ENCODE measurements at places on chromosomes 11 and 22. TPM values are rescaled to one million over a fixed set of nuclear protein-coding genes. Genes with fewer than 3 reads are reported as not detected.
A peak's percentile ranks its signal among the peaks of the same experiment; 100 is the strongest.

DNA sequence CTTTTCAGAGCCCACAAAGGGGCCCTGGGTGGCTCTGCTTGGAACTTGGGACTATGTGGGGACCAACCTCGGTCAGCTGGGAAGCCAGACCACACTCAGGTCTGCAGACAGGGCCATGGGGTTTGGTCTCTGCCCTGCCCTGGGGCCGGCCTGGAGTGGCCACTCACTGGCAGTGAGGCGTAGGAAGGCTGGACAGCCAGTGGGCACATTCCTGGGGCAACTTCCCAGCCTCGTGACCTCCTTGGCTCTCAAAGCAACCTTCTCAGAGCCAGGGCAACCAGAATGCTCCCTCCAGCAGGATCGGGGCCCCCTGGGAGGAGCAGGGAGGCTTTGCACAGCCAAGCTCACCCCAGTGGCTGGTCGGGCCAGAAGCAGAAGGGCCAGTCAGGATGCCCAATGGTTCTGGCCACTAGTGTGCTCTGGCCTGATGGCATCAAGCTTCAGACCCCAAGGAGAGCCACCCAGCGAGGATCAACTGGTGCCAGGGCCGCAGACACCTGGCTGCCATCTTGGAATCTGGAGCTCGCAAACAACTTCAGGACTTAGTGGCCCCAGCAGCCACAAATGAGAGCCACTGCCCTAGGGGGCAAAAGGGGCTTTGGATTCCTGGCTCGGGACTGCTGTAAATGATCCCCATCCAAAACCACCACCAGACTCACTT, 87.1 kb downstream of the MYEOV start:
- H3K27ac ChIP-seq, result no peak overlapping the region
- no peaks in the 10 kb centered on the region for H3K36me3 ChIP-seq
- H3K4me1 ChIP-seq, result peaks cover 14% of the 10 kb centered on the region
- no peaks in the 10 kb centered on the region for H3K27me3 ChIP-seq
- DNase-seq, result no peak

DNA sequence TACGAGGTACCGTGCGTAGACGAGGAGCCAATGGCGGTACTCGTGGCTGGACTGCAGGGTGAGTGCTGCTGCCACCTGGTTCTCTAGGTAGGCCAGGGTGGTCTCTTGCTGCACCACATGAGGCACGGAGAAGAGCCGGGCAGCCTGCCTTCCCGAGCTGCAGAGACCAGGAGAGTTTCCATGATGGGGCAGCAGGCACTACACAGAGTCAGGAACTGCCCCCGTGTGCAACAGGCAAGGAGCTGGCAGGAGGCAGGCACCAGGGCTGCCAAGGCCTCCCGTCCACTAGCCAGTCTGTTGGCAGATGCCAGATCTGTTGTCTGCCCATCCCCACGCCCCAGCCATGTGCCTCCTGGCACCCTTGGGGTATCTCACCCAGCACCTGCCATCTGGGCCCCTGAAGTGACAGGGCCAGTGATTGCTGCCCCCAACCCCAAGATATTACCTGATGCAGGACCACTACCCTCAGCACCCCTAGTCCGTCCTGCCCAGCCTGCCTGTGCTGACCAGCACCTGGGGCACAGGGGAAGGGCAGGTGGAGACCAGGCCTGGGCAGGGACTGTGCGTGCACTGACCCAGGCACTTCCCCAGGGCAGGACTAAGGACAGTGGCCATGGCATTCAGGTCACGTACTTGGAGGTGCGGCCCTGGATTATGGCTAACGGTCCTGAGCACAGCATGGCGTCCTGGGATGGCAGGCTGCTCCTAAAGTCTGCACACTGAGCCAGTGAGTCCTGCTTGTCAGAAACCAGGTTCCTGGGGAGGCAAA, 62.0 kb upstream of the CLTCL1 start:
- H3K4me3 ChIP-seq, result no peak overlapping the region
- H3K4me1 ChIP-seq, result no peaks in the 10 kb centered on the region
- no peak overlapping the region for H3K27ac ChIP-seq
- no peaks in the 10 kb centered on the region for H3K36me3 ChIP-seq
- H3K27me3 ChIP-seq, result no peaks in the 10 kb centered on the region

The MFRP gene
- total RNA-seq, result not detected

GRCh38 chr11:45392591-45393091, 106.5 kb upstream of the SYT13 start:
- H3K36me3 ChIP-seq, result no peaks in the 10 kb centered on the region
- DNase-seq, result no peak
- no peaks in the 10 kb centered on the region for H3K27me3 ChIP-seq
- no peak overlapping the region for H3K27ac ChIP-seq
- no peaks in the 10 kb centered on the region for H3K4me1 ChIP-seq

- no peaks in the 10 kb centered on the region for H3K36me3 ChIP-seq
- no peak overlapping the region for H3K27ac ChIP-seq
- H3K27me3 ChIP-seq, result no peaks in the 10 kb centered on the region
- H3K4me3 ChIP-seq, result no peak overlapping the region
- no peaks in the 10 kb centered on the region for H3K4me1 ChIP-seq
Measured at GRCh38 chr11:105164208-105164607, 24.6 kb upstream of the CARD18 start.

- H3K36me3 ChIP-seq, result no peaks in the 10 kb centered on the region
- DNase-seq, result no peak
- H3K4me1 ChIP-seq, result peaks cover 10% of the 10 kb centered on the region
- H3K27ac ChIP-seq, result no peak overlapping the region
Measured at GRCh38 chr11:75242722-75243600, 2.4 kb downstream of the TPBGL start.

DNA sequence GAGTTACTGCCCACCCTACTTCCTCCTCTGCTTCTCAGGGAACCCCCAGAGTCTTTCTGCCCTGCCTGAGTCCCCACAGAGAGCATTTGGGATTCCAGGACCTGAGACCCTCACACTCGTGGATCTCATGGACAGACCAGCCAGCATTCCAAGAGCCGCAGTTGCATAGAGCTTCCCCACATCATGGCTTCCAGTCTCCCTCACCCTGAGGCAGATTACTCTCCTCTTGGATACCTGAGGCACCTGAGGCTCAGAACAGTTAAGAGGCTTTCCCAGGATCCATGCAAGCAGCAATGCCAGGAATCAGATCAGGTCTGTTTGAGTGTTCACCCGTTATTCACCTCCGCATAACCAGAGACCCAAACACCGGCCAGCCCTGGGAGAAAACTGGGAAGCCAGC, 102.2 kb downstream of the TRIM29 start:
- DNase-seq, result peak; percentile 58
- no peak overlapping the region for H3K27ac ChIP-seq
- no peaks in the 10 kb centered on the region for H3K36me3 ChIP-seq
- H3K4me3 ChIP-seq, result no peak overlapping the region
- H3K27me3 ChIP-seq, result no peaks in the 10 kb centered on the region
- H3K4me1 ChIP-seq, result no peaks in the 10 kb centered on the region

The MMP27 gene
- not detected for total RNA-seq

GRCh38 chr11:87030458-87031054, 7.2 kb upstream of the TMEM135 start:
- H3K4me3 ChIP-seq, result no peak overlapping the region
- no peak for DNase-seq
- no peaks in the 10 kb centered on the region for H3K36me3 ChIP-seq
- no peaks in the 10 kb centered on the region for H3K27me3 ChIP-seq
- H3K4me1 ChIP-seq, result no peaks in the 10 kb centered on the region

- DNase-seq, result no peak
- H3K27ac ChIP-seq, result no peak overlapping the region
- H3K27me3 ChIP-seq, result no peaks in the 10 kb centered on the region
- H3K36me3 ChIP-seq, result no peaks in the 10 kb centered on the region
- H3K4me3 ChIP-seq, result no peak overlapping the region
- no peaks in the 10 kb centered on the region for H3K4me1 ChIP-seq
Measured at GRCh38 chr22:50105208-50106100, 15.6 kb downstream of the MOV10L1 start.

- H3K27me3 ChIP-seq, result no peaks in the 10 kb centered on the region
- peaks cover 32% of the 10 kb centered on the region for H3K4me1 ChIP-seq
- no peaks in the 10 kb centered on the region for H3K36me3 ChIP-seq
Measured at GRCh38 chr11:120882175-120882574, 141.7 kb upstream of the TBCEL start.

DNA sequence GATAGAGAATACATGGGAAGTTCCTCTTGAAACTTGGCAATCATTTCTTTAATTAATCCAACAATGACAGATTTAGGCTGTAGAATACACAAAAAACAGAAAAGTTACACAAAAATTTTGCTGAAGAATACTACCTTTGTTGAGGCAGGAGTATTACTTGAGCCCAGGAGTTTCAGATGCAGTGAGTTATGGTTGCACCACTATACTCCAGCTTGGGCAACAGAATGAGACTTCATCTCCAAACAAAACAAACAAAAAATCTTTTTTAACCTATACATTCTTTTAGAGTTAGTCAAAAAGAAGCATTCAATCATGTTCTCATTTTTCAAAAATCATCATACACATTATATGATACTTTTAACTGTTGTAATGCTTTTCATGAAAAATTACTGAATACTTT, 22.1 kb downstream of the UEVLD start:
- no peak overlapping the region for H3K4me3 ChIP-seq
- H3K4me1 ChIP-seq, result no peaks in the 10 kb centered on the region
- H3K36me3 ChIP-seq, result peaks cover 29% of the 10 kb centered on the region
- no peak overlapping the region for H3K27ac ChIP-seq

The ARHGAP42 gene
- total RNA-seq, result 5.9 TPM

- H3K27ac ChIP-seq, result no peak overlapping the region
- DNase-seq, result no peak
- no peak overlapping the region for H3K4me3 ChIP-seq
Measured at GRCh38 chr11:30666817-30667216, 80.7 kb upstream of the MPPED2 start.

- DNase-seq, result no peak
- no peaks in the 10 kb centered on the region for H3K36me3 ChIP-seq
- no peaks in the 10 kb centered on the region for H3K27me3 ChIP-seq
- H3K4me3 ChIP-seq, result no peak within 1 kb of the TSS
- no peaks in the 10 kb centered on the region for H3K4me1 ChIP-seq
Measured at GRCh38 chr11:124611064-124611463, at the start of gene PANX3. PANX3 (plus strand) TSS chr11:124611428; CDS start chr11:124611557, 129 bp downstream.

- H3K4me1 ChIP-seq, result no peaks in the 10 kb centered on the region
- no peak overlapping the region for H3K27ac ChIP-seq
- no peaks in the 10 kb centered on the region for H3K27me3 ChIP-seq
- no peak for DNase-seq
- no peaks in the 10 kb centered on the region for H3K36me3 ChIP-seq
Measured at GRCh38 chr11:49995565-49995964, 13.2 kb upstream of the OR4C12 start.

DNA sequence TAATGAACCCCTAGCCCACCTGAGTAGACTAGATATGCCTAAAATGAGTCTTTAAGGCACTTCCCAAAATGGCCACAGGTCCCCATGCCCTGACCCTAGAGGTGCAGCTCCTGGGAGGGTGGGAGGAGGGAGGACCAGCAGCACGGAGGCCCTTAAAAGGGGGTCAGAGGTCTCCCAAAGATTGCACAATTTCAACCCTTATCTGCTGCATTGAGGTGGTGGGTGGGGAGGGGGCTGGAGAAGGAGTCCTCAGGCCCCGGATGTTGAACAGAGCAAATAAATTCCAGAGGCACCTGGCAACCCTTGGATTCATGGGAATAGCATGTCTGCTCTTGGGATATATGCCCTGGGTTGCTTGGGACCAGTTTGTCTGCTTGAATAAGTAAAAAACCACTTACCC, 57.6 kb downstream of the NAV2 start:
- peaks cover 12% of the 10 kb centered on the region for H3K4me1 ChIP-seq
- no peak for DNase-seq
- H3K4me3 ChIP-seq, result no peak overlapping the region
- H3K36me3 ChIP-seq, result no peaks in the 10 kb centered on the region
- no peak overlapping the region for H3K27ac ChIP-seq
- H3K27me3 ChIP-seq, result no peaks in the 10 kb centered on the region

The MUC6 gene
- not detected for total RNA-seq

DNA sequence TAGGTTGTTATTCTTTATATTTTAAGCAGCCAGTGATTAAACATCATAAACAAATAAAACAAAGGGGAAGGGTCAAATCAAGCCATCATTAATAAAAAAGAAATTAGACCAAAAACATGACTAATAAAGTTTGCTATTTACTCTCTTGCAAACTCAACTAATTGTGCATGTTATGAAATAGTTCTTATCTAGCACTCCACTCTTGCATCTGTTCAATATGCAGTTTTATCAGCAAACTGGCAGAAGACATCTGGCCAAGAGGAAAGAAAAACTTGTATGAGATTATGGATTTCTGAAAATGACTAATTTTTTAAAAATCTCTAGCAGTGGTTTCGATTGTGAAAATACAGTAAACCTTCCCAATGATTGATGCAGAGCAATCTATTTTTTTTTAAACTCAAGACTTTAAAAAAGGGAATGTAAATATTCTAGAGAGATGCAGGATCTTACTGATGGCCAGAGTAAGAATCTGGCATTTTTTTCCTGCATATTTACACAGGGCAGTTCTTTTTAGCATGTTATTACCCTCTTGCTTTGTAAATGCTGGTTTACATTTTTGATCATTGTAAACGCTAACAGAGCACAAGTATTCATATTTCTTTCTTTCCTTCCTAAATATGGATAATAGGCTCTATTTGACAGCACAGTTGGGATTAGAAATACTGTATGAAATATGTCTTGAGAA, 83.3 kb downstream of the GRIA4 start:
- no peaks in the 10 kb centered on the region for H3K27me3 ChIP-seq
- H3K4me1 ChIP-seq, result no peaks in the 10 kb centered on the region
- no peak for DNase-seq
- H3K4me3 ChIP-seq, result no peak overlapping the region
- H3K36me3 ChIP-seq, result no peaks in the 10 kb centered on the region
- no peak overlapping the region for H3K27ac ChIP-seq

- H3K4me3 ChIP-seq, result no peak overlapping the region
- no peaks in the 10 kb centered on the region for H3K36me3 ChIP-seq
- H3K27ac ChIP-seq, result no peak overlapping the region
- H3K27me3 ChIP-seq, result no peaks in the 10 kb centered on the region
Measured at GRCh38 chr22:34973926-34974325, 92.0 kb upstream of the ISX start.

- H3K36me3 ChIP-seq, result no peaks in the 10 kb centered on the region
- H3K4me1 ChIP-seq, result peaks cover 34% of the 10 kb centered on the region
- no peaks in the 10 kb centered on the region for H3K27me3 ChIP-seq
Measured at GRCh38 chr11:115505175-115505574, 960 bp upstream of the CADM1 start.

DNA sequence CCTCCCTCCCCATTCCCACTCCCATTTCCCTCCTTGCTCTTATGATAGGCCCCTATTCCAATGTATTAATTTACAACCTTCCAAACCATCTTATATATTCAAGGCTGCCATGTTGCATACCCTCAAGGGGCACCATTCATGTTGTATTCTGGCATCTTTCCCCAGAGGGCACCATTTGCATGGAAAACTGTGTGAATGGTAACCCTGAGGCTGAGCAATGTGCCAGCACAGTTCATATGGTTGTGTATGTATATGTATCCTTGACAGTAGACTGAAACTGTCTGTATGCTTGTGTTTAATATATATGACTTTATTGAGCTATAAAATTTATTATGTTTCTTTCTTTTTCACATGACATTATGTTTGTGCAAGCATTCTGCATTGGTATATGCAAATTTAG, 7.3 kb downstream of the RASSF10 start:
- no peaks in the 10 kb centered on the region for H3K27me3 ChIP-seq
- H3K36me3 ChIP-seq, result no peaks in the 10 kb centered on the region
- no peaks in the 10 kb centered on the region for H3K4me1 ChIP-seq
- no peak for DNase-seq
